ENCODE measurements at places on chromosomes 3 and 15.

- DNase-seq, result no peak
These were observed 28.9 kb downstream of the IDH3A start for GRCh38 chr15:78178064-78178463.

DNA sequence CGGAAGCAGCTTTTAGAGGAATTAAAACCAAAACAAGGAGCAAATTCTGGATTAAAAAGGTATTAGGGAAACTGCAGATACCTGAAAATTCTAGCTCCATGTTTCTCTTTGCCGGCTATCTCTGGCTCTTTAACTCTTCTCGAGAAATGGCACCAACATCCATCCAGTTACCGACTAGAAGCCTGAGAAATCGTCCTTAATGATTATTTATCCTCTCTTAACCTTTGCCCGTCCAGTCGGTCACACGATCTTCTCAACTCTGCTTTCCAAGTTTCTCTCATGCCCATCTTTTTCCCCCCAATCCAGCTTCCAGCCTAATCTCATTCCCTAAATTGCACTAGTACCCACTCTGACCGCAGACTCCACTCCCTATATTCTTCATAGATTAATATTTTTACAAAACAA is 596 bp upstream of the SGO1 start:
- DNase-seq, result no peak

DNA sequence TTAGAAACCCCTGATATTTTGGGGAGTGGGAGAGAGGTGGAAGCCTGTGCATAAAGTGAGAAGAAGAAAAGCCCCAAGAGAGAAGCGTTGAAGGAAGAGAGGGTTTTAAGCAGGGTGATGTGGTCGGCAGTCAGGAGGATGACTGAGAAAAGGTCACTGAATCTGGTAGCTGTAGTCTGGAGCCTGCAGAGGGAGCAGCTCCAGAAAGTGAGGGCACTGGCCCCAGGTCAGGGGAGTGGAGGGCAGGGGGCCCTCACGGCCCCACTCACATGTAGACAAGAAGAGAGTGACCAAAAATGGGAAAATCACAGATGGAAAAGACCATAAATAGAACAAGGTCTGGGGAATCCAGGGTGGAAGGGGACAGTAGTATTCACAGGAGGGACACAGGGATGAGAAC is 105.5 kb downstream of the RYK start:
- DNase-seq, result no peak

DNA sequence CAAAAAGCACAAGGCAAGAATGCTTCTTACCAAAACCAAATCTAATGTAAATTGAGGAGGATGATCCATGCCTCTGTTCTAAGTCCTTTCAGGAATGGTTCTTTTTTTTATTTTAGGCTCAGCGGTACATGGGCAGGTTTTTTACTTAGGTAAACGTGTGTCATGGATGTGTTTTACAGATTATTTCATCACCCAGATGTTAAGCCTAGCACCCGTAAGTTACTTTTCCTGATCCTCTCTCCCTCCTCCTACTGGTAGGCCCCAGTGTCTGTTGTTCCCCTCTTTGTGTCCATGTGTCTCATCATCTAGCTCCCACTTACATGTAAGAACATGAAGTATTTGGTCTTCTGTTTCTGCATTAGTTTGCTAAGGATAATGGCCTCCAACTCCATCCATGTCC is 289.2 kb upstream of the THBS1 start:
- DNase-seq, result no peak

DNA sequence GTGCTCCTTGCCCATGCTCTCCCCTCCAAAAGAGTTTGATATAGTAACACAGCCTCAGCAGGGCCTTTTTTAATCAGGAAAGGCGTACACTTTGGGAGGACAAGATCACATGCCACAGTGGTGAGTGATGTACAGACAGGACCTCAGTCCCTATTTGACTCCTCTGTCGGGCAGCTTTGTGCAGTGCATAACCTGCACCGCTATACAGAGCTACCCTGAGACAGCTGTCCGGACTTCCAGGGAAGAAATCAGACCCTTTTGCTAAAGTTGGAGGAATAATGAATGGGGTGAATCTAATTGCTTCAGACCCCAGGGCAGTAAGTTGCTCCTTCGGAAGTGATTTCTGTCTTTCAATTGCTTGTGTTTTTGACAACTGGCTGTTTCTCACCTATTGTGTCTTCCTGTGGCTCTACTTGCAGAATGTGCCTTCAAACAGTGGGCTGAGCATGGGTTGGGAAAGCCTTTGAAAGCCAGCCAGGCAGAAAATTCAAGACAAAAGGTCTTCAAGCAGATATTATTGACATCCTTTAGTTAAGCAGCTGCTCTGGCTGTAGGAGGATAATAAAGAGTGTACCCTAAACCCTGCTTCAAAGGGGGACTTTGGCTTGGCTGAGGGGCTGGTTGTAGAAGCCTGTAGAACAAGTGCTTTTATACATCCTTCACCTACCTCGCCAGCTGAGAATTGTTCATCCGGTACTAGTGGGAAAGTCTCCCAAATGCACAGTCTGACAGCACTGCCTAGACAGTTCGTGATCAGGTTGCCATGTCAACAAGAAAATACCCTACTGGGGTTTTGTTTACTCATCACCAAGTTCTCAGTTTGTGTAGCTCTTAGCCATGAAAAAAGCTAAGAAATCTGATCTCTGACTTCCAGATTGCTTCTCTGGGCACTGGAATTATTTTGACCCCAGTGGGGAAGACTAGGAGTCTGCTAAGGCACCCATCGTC is 35.1 kb downstream of the SNTN start:
- no peak for DNase-seq

DNA sequence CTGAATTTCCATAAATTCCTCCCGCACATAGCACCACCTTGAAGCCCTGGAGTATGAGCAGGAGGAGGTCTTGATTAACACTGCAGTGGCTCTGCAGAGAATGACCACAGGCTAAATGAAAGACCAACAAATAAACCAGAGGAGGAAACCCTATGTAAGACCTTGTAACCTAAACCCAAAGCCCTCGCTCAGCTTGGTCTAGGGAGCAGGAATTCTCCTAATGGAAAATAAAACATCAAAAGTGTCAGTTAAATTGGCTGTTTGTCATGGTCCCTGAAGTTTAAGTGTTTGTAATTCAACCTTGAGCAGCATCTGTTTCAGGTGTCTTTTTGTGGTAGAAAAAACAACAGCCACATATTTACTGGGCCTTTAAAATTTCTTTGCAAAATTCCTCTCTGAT is 9.2 kb upstream of the UBE2Q2 start:
- DNase-seq, result no peak

- no peak for DNase-seq
These were observed 94.5 kb downstream of the ABI3BP start for GRCh38 chr3:100898681-100899080.

GRCh38 chr15:90829942-90830440 is 38.4 kb upstream of the FURIN start:
- no peak for DNase-seq

Data from iPS-NIHi11 (cell line).